ENCODE measurements at places on chromosomes 2 and 18.

DNA sequence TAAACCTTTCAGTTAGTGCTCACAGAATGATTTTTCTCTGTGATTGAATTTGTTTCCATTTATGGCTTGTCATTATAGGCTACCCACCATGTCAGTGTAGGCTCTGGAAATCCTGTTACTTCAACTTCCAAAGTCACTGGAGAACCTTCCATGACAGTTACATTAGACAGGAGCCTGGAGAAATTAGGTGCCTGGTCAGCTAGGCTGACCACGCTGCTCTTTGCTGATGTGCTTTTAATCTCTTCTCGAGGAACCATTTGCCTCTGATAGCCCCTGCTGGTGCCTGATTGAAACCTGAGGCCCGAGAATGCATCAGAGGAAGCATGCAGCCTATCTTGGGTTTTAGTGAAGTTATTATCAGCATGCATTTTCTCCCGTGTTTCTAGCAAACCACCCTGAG lies 29.6 kb upstream of the TTN start:
- no peak for DNase-seq

DNA sequence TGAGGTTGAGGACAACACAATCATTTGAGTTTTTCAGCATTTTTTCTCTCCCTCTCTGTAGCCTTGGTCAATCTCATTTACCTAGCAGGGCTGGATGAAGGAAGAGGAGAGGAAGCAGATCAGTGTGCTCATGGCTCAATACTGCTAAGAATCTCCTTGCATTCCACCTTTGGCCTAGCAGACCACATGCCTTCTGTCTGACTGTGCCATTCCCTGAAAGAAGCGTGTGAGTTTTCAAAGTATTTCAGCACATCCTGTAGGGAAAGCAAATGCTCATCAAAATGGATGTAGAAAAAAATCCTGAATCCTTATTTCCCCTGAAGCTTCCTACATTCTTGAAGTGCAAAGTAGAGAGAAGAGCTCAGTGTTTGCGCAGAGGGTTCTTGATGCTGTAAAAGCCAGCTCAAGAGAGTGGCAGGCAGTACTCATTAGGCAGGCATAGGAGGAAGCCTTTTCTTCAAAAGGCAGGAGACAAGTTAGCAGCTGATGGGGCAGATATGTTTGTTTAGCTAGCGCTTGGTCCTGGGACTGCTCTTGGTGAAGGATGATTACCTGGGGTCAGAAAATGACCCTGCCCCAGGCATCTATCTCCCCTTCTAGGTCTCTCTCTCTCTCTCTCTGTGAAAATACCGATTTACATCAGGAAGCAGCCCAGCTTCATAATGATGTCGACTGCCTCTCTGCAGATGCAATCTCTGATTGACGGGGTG lies 14.4 kb upstream of the PIK3C3 start:
- DNase-seq = no peak

DNA sequence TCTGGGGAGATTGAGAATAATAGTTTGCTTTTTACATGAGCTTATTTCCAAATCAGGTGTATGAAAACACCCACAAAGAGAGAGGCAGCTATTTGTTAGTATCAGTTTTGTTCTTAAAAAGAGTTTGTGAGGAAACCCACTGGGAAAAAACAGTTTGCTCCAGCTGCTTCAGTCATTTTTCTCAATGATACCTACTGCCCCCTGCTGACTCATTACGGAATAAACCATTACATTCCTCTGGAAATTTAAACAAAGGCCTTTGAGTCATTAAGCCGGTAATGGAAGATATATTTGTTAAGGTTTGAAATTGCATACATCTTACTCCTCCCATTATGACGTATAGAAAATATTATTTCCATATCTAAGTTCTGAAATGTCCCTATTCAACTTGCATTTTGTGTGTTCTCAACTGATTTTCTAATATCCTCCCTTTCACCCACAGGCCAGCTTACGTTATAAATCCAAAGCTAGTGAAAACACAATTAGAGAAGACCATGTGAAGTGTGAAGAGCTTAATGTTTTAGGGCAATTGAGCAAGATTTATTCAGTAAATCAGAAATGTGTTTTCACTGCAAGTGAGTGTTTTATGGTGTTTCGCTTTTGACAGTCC lies 761.6 kb downstream of the DSC3 start:
- DNase-seq = no peak

- DNase-seq = no peak
Observed at GRCh38 chr2:60154142-60154541, 399.3 kb downstream of the BCL11A start.

GRCh38 chr18:6971823-6972478 lies 145.6 kb downstream of the LAMA1 start:
- DNase-seq = no peak

GRCh38 chr2:10897956-10898355 lies 13.8 kb upstream of the KCNF1 start:
- DNase-seq = no peak

GRCh38 chr2:174198846-174199564 lies 49.3 kb downstream of the OLA1 start:
- DNase-seq = no peak

- DNase-seq = peak; percentile 48
Observed at GRCh38 chr2:26469092-26469710, 8.7 kb downstream of the OTOF start.

DNA sequence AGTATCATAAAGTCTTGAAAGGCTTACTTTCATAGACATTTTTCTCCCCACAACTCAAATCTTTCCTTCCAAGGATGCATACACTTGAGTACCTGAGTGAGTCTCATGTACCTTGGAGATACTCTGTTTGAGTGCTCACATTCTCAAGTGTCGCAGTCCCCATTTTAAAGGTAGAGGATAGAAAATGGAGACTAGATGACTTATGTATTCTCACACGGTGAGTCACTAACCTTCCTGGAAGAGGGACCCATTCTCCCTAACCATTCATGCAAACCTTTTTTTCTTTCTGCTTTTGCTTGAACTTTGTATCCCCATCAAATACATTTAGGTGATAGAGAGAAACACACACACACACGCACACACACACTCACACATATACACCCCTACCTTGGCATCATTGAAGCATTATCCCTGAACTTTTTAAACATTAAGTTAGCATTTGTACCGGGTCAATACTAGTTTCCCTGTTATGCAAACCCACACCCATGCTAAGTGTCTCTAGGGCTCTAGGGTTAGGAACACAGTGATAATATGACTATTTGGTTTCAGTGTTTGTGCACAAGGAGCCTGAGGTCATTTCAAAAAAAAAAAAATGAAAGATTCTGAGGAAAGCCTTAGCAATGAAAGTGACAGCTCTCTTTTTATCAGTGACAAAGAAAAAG lies 236.2 kb downstream of the IKZF2 start:
- no peak for DNase-seq

DNA sequence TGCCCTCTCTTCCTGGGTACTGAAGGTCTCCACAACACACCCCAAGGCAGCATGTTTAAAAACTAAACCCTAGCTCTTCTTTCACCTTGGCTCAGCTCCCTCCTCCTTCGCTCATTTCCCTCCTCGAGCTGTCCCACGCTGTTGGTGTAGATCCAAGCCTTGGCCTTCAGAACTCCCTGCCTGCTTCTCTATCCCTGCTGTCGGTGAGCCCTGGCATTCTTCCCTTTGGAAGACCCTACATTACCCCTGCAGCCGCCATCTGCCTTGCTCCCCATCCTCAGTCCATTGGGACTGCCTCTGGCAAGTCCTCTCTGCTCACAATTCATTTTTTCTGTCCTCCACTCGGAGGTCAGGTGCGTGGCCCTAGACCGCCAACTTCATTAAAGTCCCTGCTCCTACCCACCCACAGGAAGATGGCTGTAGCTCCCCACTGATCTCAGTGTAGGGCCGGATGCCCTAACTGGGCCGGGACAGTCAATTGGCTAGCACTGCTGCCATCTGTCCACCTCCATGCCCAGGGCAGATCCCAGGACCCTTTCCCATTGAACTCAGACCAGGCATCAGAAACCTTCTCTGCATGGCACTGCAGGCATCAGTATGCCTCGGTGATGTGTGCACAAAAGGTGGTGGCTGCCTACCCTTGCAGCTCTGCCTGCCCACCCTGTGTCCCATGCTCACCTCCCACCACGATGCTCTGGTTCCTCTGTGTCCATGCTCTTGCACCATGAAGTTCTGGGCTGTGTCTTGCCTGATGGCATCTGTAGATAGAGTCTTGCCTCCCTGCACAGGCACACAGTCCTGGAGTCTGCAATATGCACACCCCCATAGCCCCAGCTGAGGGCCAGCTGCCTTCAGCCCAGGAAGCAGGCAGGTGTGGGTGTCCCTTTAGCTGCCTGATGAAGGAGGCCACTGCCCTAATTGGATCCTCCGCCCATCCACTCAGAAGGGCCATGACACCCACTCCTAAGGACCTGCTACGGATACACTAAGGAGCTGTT lies 5.7 kb downstream of the AMER3 start:
- no peak for DNase-seq

GRCh38 chr2:61356261-61356957 lies 114.5 kb downstream of the USP34 start:
- no peak for DNase-seq

GRCh38 chr2:38074764-38075506 lies 1.0 kb downstream of the CYP1B1 start:
- DNase-seq = no peak

DNA sequence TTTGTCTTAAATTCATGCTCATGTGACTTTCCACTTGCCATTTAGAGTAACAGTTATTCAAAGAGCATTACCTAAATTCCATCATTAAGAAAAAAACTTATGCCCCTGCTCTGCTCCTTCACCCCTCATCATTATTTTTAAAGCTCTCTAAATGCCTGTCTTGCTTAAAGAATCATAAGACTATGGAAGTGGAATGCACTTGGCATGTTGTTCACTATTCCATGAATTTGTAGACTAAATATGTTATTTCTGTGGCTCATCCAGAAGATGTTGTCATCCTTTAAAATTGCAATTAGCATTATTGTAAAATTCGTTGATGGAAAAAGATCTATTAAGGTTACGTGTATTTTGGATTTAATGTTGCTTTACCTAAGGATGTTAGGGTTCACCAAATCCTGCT lies 61.8 kb downstream of the FMNL2 start:
- DNase-seq = no peak

GRCh38 chr2:198479065-198479464 lies 674.7 kb downstream of the PLCL1 start:
- no peak for DNase-seq

- DNase-seq = peak; percentile 20
Observed at GRCh38 chr2:111698743-111699554, 185.0 kb downstream of the ANAPC1 start.

DNA sequence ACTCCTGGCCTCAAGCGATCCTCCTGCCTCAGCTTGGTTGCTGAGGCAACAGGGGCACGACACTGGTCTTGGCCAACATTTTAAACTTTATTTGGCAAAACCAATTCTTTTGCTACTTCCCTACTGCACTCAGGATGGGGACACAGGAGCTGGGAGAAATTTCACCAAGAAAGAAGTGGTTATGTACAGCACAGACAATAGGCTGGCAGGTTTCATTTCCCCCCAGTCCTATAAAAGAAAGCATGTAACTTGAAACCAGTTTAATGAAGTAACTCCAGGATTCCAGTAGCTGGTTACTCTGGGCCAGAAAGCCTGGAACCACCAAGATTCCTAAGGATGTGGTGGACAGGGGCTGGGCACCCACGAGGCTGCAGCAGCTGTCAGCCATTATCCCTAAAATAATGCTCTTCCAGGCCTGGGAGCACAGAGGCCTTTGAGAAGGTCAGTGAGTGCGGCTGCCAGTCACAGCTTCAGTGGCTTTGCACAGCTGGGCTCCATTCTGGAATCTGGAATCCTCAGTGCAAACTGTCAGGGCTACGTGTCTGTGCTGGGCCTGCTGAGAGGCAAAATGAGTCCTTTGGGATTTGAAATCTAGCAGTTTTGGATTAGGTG lies 142.3 kb upstream of the ITGA6 start:
- DNase-seq = no peak

DNA sequence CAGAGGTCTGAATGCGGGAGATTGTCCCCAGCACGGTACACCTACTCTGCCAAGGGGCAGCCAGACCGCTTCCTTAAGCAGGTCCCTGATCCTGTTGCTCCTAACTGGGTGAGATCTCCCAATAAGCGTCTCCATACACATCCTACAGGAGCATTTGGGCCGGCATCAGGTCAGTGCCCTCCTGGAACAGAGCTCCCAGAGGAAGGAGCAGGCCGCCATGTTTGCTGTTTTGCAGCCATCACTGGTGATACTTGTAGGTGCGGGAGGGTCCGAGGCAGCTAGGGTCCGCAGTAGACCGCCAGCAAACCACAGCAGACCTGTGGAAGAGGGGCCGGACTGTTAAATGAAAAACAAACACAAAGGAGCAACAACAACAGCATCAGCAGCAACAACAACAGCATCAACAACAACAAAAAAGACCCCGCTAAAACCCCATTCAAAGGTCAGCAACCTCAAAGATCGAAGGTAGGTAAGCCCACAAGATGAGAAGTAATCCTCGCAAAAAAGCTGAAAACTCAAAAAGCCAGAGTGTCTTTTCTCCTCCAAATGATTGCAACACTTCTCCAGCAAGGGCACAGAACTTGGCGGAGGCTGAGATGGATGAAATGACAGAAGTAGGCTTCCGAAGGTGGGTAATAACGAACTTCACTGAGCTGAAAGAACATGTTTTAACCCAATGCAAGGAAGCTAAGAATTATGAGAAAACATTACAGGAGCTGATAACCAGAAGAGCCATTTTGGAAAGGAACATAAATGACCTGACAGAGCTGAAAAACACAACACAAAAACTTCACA lies 79.0 kb upstream of the CDH7 start:
- no peak for DNase-seq

DNA sequence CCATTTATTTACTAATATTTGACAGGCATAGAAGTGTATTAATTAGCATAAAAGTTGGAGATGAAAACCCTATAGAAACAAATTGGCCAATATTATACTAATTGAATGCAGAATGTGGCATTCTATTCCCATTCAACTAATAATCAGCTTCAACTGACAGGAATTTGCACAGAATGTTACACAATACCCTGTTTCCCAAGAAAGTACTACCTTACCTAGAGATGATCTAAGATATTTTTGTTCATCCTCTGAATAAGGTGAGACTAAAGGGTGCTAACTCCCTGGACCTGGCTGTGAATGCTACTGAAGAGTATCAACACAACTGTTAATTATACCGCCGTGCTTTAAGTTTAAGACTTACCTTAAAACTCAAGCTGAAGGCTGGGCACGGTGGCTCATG lies 28.9 kb downstream of the CEP68 start:
- no peak for DNase-seq

- DNase-seq = no peak
Observed at GRCh38 chr2:101751875-101752619, 54.5 kb downstream of the MAP4K4 start.

- DNase-seq = no peak
Observed at GRCh38 chr2:99079226-99079625, 62.3 kb upstream of the C2orf15 start.

Measured in stimulated activated CD4-positive, alpha-beta T cell treated with anti-CD3 and anti-CD28 coated beads, Interleukin-15, amount 100 ng/mL, for 1 hour (primary cell).